ENCODE measurements at places on chromosomes 5 and 9.

DNA sequence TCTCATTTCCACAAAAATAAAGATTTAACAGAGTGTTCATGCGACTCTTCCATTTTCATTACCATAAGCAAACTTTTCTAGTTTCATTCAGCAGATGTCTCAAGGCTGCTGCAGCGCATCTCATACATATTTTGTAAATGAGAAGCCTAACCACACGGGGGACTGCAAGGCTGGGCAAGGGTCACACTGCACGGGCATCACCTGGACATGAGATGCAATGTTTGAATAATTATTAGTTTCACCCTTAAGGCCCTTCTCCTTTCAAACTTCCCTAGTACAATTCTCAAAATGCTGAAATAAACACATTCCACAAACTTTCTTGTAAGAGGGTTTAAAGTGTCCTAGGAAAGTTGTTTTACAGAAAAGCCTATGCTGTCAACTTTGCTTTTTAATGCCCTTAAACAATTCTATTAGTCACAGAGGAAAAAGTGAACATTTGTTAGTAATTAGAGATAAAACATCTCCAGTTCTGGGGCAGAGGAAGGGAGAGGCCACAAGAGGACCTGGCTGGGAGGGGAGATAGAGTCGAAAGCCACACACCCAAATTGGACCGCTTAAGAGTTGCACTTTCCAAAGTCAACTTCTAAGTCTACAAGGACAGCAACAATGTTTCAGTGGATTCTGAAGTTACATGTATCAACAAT is 1.3 kb downstream of the DENND1A start:
- no peak for DNase-seq

- DNase-seq = no peak
Observed at GRCh38 chr5:173752653-173753052, 135.5 kb upstream of the CPEB4 start.

DNA sequence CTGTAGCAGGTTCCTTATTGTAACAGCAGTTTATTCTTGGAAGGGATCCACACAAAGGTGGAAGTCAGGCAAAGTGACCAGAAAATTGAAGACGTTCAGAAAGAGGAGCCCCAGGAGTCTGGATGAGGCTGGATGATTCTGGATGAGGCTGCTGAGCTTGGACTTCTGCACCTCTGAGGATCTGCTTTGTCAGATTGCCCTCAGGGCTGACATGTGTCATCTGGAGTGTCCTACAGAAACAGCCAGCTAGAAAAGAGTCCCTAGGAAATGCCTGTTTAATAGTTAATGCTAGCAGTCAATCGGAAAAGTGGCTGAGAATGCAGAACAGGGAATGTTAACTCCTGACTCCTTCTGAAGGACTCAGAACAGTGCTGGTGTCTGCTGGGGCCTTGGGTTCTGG is 236.4 kb downstream of the LRRC70 start:
- DNase-seq = no peak

- DNase-seq = no peak
Observed at GRCh38 chr9:76255781-76256455, 138.3 kb downstream of the RFK start.

GRCh38 chr5:112480501-112480900 is 61.4 kb upstream of the EPB41L4A start:
- no peak for DNase-seq

GRCh38 chr5:61394793-61395192 is 62.7 kb downstream of the ZSWIM6 start:
- DNase-seq = no peak

- DNase-seq = no peak
Observed at GRCh38 chr9:128045831-128046230, 21.3 kb downstream of the NAIF1 start.

DNA sequence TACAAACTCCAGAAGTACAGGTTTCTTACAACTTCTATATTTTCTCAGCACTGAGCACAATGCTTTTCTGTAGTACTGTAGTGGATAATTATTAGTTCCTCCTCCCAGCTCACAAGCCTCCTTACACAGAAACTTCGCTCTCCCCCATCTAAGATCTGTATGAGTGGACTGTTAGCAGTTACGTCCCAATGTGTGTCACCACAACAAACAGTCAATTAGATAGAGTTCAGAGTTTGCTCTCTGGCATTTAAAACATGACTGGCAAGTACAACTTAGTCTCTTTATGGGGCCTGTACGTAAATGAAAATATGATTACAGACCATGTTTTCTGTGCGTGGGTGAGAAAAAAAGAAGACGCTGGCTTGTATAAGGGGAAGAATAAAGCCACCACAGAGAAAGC is 631.4 kb upstream of the DMAC1 start:
- no peak for DNase-seq

DNA sequence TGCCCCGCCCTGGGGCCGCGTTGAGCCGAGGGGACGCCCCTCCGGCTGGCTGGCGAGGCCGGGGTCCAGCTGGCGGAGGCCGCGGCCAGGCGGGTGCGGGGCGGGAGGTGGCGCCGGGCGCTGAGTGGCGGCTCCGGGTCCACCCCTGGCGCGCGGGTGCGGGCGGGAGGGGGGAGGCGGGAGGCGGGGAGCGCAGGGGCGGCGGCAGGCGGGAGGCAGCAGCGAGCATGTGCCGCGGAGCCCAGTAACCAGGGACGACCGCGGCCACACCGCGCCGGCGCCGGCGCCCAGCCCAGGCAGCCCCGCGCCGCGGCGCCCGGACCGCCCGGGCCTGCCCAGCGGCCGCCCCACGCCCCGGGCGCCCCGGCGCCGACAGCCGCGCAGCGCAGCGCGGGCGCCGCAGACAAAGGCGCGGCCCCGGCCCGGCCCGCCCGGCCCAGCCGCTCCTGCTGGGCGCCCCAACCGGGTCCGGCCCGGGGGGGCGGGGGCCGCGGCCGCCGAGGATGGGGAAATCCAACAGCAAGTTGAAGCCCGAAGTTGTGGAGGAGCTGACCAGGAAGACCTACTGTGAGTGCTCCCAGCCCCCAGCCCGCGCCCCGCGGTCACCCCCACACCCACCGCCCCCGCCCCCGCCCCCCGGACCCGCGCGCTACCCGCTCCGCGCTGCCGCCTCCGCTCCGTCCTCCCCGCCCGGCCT is at the start of gene NCS1:
Gene NCS1, plus strand, starts transcription at position 244 of the 697 bp plus-strand sequence. Its CDS starts 260 bp downstream, at position 504.
- peak; percentile 30 for DNase-seq

GRCh38 chr5:176899946-176900779 is 1.0 kb upstream of the HK3 start:
- no peak for DNase-seq

- DNase-seq = no peak
Observed at GRCh38 chr5:123398058-123398733, 25.0 kb downstream of the CEP120 start.

DNA sequence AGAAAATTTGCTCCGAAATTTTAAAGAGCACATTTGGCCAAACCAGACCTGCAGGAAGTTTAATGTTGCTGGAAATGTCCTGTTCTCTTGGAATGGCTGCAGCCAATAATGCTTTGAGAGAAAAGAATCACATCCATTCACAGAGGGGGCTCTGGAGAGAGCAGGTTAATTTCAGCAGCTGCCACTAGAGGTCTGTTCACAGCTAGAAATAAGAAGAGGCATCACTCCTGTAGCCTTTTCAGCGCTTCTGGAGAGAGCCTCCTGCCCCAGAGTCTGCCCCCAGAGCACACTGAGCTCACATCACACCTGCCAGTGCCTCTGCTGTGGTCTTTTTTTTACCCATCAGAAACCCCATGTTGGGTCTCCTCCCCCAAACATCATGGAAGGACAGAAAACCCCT is 124.8 kb upstream of the RAD23B start:
- no peak for DNase-seq

DNA sequence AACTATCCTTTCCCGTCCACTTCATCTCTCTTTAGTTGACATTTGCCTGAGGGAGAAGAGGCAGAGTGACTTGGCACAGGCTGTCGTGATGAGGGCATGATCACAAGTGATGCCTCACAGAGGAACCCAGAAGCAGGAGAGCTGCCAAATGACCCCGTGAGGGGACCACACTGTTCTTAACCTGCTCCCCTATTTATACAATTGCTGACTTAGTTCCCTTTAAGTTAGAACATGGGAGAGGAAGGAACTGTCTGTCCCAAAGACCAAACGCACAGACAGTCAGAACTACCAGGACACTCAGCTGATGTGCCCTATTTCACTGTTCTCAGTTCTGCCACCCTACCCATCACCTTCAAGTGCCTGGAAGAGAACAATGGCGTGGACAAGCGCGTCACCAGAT is 73.7 kb downstream of the SLC1A3 start:
- no peak for DNase-seq

DNA sequence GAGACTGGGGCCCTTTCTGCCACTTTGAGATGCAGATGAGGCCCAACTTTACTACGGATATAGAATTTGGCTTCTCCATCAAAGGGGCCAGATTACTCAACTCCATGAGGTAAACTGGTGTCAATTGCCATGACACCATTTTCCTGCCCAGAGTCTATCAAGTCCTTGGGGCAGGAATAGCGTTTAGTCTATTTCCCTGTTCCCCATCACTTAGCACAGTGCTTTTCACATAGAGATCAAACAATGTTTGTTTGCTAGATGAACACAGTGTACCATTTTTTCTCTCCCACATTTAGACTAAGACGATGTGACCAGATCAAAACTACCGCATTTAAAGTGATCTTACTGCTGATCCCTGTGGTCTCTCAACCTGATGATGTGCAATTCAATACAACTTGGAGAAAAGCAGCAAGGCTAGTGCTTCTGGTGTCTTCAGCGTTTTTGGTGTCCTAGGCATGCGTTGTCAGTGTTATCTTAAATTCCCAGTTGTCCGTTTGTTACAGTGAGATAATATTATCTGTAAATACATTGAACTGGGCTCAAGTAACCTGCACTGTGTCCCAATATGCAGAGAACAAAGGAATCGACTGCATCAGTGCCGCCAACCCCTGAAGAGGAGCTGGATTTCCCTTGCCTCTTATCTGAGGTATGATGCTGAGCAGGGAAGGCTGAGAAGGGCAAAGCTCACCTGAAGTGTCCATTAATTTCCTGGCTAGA is 446.2 kb downstream of the PLK2 start:
- no peak for DNase-seq

DNA sequence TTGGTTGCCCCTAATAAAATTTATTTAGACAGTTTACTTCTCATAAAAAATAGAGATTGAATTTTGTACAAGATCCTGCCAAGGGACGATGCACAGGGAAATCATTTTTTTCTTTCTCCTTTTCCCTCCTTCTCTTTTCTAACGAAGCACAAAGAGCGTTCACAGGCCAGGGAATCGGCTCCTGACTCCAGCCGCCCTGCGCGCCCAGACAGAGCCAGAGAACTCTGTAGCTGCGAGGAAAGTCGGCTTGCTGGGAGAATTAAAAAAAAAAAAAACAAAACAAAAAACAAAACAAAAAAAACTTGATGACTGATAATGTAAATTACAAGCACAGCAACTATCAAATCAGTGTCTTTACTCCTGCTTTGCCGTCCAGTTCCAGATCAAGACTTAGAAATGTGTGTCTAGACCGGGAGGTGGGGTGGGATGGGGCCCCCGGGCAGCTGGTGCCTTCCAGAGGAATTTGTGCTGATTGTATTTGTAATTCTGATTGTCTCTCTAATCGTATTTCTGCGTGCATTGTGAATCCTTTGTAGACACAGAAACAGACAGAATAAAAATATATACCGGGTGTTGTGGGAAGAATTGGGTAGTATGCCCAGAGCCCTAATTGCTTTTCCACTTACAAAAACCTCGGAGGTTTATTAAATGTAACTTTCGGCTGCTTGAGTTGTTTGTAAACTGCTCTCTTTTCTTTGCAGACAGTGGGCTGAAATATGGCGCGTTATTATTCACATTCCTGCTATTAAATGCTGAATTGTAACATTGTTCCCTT is 3.6 kb upstream of the OTP start:
- no peak for DNase-seq

DNA sequence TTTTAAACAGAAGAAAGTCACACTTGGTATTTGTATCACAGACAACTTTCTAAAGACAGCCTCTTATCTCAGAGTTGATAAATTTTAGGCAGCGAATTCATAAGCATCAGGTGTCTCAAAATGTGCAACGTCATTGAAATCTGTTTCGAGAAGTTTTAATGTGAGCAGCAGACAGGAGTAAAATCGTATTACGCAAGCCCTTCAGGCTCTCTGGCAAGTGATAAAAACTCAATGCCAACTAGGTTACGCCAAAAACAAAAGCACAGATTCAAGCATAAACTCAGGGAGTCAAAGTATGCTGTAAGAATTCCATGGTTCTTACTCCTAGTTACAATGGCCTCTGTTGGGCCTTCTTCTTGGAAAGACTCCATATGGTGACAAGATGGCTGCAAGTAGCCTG is 244.7 kb downstream of the SEMA5A start:
- DNase-seq = no peak

- DNase-seq = no peak
Observed at GRCh38 chr9:120694559-120694958, 19.7 kb downstream of the MEGF9 start.

- no peak for DNase-seq
Observed at GRCh38 chr5:96859375-96859774, 16.9 kb upstream of the ERAP2 start.

GRCh38 chr9:95793924-95794828 is 81.3 kb upstream of the ERCC6L2 start:
- DNase-seq = no peak

- no peak for DNase-seq
Observed at GRCh38 chr5:149452665-149453617, 73.8 kb upstream of the IL17B start.

GRCh38 chr9:4344946-4345345 is 45.1 kb upstream of the GLIS3 start:
- DNase-seq = no peak

- DNase-seq = no peak
Observed at GRCh38 chr9:134263596-134263995, 62.7 kb upstream of the RXRA start.

GRCh38 chr5:6395102-6395445 is 16.7 kb upstream of the MED10 start:
- DNase-seq = no peak

GRCh38 chr5:135718651-135719050 is 115.8 kb upstream of the SLC25A48 start:
- no peak for DNase-seq

DNA sequence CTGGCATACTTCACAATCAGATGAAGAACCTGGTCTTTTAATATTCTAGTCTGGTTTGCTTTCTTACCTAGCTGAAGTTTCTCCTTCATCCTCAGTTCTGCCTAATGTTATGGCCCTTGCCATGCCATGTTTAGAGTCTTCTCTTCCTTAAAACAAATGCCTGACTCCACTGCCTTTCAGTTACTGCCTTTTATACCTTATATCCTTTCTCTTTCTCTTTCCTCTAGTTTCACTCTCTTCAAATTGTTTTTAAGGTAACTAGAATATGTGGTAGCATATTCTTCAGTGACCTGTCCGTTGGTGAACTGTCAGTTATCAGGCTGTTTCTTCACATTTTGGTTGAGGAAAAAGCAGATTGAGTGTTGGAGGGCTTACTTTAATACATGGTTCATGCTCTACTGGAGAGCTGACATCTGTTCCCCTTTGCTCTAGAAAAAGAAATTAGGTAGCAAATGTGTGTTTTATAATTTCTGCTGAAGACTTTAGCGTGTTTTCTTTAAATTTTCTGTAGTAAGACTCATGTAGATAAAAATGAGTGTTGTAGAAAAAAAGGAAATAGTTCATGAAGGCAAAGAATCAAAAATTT is 103.8 kb downstream of the DMXL1 start:
- no peak for DNase-seq

Data from stimulated activated CD4-positive, alpha-beta T cell treated with anti-CD3 and anti-CD28 coated beads, Interleukin-1b, Interleukin-23, amount 100 ng/mL, for 24 hours (primary cell).